ENCODE measurements at places on chromosomes 2 and 18.

DNA sequence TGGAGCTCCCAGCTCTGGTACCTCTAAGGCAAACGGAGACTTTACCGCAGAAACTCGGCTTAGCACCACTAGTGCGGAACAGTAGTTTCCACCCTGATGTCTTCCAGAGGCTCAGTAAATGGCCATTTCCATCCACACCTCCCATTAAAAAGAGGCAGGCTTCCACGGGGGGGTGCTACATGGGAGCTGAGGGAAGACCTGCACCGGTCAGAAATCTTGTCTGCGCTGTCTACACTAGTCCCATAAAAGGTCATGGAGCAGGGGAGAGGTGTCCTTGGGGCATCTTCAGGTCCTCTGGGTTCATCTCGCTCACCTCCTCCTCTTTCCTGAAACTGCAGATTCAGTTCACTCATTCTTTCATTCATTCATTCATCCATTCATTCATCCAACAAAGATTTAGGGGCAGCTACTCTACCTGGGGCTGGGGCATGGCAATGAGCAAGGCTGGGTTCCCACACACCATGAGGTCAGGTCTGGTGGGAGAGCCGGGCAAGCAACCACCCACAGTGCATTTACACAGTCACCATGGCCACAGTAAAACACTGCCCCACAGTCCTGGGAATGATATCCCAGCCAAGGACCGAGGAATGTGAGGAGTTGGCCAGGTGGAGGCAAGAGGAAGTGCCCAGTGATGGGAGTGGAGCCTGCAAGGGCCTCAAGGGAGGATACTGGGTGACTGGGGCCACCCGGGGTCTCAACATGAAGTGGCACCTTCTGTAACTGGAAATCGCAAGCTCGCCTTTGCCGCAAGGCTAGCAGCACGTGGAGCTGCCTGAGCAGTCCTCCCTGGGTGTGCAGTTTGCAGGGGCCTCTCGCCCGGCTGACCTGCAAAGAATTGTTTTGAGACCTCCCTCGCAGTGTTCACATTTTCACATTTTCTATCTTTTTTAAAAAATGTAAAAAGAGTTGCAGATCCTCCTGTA lies 180.2 kb upstream of the RAB6C start:
- no peak for DNase-seq

GRCh38 chr2:149050188-149050587 lies 11.7 kb downstream of the LYPD6B start:
- DNase-seq, result no peak

GRCh38 chr2:205333351-205333750 lies 348.9 kb upstream of the NRP2 start:
- no peak for DNase-seq

GRCh38 chr18:23377669-23378301 lies 75.3 kb upstream of the RIOK3 start:
- DNase-seq, result no peak

- DNase-seq, result no peak
These were observed 850.4 kb downstream of the GALR1 start for GRCh38 chr18:78099979-78100588.

- no peak for DNase-seq
These were observed 101.6 kb upstream of the TTN start for GRCh38 chr2:178908810-178909209.

All from effector memory CD4-positive, alpha-beta T cell (primary cell).